ENCODE measurements at places on chromosomes 5 and 9.

DNA sequence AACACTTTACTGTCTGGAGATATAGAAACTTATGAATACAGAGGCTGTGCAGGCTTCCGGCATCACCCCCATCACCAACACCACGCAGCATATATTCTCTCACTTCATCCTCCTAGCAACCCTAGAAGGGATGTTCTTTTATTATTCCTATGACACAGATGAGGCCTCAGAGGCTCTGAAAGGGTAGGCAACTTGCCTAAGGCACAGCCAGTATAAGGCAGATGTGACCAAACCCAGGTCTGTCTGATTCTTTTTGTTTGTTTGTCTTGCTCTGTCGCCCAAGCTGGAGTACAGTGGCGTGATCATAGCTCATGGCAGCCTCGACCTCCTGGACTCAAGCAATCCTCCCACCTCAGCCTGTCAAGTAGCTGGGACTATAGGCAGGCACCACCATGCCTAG, 22.8 kb upstream of the CORO2A start:
- no peak for DNase-seq

DNA sequence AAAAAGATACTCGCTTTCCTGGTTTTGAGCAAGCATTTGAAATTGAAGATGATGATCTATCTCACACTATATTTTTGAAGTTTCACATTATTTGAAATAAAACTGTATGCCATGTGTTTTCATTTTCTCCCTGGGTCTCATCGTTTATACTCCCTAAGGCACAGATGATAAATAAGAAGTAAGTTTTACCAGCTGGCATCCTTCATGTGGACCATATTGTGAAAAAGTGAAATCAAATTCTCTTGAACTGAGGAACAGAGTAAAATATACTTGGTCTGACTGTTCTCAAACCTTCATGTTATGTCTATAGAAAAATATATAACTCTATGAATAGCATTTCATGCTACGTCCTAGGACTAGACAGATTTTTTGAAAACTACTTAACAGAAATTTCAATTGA, 1600.9 kb upstream of the C9orf72 start:
- no peak for DNase-seq

DNA sequence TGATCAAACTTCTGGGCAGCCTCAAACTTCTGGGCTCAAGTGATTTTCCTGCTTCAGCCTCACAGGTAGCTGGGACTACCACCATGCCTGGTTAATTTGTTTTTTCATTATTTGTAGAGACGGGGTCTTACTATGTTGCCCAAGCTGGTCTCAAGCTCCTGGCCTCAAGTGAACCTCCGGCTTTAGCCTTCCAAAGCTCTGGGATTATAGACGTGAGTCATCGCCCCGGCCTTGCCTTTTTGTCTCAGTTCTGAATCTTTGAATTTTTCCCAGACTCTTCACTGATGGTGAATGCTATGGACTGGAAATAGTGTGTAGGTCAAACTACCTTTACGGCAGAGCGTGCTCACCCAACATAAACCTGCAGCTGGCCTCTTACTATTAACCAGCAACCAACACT, 32.3 kb upstream of the EGFLAM start:
- DNase-seq: no peak

DNA sequence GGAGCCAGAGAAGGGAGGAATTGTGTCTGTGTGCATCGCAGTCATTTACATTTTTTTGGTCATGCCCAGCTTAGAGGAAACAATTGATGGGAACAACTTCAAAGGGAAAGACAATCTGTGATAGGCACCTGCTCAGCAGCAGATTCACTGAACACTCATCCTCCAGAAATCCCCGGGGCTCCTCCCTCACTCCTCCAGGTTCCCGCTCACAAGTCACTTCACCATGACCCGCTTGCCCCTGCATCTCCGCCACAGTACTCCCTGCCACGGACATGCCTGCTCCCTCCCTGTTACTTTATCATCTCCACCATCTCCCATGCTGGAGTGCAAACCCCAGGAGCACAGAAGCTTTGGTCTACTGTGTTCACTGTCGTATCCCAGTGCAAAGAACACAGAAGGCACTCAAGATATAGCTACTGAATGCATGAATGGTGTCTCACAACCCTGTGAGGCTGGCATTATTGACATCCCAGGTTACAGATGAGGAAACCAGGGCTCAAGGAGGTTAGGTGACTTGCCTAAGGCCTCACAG, 16.2 kb downstream of the LHX6 start:
- DNase-seq: no peak

DNA sequence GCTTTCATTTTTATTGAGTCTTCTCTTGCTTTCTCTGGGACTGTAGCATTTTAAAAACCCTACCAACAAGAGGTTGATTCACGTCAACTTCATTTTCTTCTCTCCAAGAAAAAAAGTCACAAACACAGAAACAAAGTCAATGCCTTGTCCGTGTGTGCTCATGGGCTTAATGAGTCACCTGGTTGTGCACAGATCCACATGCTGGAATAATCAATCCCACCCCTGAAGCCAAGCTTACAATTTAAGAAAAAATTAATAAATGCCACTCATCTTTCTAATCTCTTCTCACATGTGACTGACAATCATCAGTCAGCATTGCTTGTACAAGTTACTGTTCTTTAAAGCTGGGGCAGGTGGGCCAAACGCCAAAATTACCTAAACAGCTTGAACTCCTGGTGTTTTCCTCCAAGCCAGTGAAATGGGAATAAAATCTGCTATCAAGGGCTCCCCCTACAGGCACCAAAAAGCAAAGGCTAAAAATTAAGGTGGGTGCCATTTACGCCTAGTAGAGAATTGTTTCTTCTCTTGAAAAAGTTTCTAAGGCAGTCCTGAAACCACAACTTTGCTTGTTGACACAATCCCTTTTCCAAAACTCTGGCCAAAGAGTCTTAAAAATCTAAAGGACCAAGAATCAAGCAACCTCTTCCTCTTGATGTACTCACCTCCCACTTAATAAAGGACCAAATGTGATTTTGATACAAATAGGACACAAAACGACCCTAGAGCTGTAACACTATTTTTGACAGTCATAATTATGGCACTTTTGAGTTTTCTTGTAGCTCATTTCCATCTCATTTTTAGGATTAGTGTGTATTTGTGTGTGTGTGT, 21.3 kb downstream of the TRMO start:
- DNase-seq: no peak

GRCh38 chr9:34994900-34995669, 5.5 kb downstream of the DNAJB5 start:
- no peak for DNase-seq

GRCh38 chr9:80954521-80954920, 734.8 kb downstream of the TLE1 start:
- DNase-seq: no peak

GRCh38 chr5:177310757-177311391, 824 bp downstream of the MXD3 start:
- no peak for DNase-seq

- no peak for DNase-seq
These were observed 815.0 kb downstream of the CDH18 start for GRCh38 chr5:19172926-19173470.

DNA sequence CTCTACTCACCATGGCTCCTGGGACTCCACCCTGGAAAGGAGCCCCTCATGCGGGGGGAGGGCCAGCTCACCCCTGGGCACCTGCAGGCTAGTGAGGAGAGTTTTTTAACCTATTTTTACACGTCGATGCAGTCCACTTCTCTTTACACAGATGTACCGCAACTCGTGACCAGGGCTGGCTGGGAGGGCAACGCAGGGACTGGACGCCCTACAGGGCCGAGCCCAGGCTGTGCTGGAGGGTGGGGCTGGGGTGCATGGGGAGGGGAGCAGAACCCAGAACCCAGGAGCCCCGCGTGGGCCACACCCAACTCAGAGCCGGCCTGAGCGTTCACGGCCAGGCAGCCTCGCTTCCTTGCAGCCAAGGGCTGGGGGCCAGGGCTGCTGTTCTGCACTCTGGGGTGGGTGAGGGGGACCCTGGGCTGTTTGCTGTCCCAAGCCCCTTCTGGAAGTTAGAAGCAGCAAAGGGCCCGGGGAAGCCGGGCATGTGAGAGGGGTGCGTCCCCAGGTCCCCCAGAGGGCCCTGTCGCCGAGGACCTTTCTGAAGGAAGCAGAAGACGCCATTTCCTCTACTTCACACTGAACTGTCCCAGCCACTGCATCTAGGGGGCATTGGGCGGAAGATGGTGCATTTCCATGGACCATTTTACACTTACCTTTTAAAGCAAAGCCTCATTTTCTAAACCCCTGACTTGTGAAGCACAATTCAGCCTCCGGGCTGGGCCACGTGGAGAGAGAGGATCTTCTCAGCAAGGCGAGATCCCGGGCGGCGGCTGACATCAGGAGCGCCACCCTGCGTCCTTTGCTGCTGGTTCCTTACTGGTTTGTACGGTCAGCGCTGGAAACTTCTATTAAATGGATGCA, 90.5 kb downstream of the KCNT1 start:
- no peak for DNase-seq

DNA sequence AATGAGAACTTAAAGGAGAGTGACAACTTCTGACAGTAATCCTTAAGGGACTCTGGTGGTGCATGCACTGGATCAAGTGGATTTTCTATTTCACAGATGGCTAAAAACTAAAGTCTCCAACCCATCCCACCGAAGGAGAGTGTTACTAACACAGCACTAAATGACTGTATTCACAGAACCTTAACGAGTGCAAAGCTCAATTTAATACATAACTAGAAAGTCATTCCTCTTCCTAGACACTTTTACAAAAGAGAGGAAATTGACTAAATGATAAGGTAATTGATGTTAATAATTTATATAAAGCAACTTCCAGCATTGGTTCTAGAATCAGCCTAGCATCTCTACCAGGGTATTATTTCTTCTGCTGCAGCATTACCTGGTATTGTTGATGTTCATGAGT, 189.8 kb downstream of the ADAMTS12 start:
- no peak for DNase-seq

GRCh38 chr5:172453986-172454357, 353 bp downstream of the SH3PXD2B start:
- no peak for DNase-seq

- DNase-seq: peak; percentile 65
These were observed 79.9 kb downstream of the FNBP1 start for GRCh38 chr9:129962889-129963703.

DNA sequence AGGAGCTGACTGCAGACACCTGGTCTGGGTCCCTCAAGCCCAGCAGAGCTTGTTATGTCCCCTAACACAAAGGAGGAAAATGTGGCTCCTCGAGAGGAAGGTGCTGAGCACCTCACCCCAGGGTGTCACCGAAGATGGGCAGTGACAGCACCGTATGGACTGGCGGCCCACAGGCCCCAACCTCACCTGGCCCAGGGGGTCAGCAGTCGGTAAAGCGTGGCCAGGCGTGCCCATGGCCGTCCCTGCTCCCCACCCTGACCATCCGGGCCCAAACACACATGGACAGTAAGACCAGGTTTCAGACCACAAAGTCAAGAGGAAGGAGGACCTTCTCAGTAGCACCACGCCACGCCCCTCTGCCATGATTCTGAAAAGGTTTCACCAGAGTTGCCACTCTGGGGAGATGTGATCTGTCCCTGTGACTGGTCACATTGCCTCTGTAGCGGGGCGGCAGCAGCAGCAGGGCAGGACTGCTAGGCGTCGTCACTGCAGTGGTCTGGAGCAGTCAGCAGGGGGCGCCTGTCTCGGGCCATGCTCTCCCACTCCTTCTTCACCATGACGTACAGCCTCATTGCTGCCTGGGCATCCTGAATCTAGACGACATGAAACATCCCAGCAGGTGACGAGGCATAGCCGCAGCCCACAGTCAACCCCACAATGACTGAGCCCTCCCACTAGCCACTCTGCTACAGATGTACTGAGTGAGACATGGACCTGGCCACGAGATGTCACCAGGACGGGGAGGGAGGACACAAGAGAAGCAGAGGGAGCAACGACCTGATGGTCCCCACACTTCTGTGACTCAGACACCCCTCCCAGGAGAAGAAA, 11.1 kb downstream of the REXO4 start:
- peak; percentile 64 for DNase-seq

DNA sequence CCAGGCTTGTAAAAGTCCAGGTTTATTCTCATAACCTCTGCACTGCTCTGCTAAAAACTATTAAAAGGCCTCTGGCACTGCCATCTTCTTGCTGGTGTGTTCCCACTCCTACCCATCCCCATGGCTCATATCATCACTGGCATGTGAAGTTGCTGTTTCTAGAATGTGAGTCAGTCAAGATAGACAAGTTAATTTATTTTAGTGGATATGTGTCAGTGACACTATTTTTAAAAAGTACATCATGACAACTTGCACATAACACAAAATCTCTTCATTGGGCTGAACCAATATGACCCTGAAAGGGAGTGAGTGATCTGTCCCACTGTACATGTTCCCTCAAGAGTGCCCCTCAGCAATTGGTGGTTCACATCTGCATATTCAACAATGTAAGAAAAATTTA, 299.7 kb downstream of the NFIB start:
- no peak for DNase-seq

GRCh38 chr9:110846215-110846614, 177.6 kb downstream of the MUSK start:
- no peak for DNase-seq

- no peak for DNase-seq
These were observed 92.3 kb downstream of the STRBP start for GRCh38 chr9:123175854-123176629.

DNA sequence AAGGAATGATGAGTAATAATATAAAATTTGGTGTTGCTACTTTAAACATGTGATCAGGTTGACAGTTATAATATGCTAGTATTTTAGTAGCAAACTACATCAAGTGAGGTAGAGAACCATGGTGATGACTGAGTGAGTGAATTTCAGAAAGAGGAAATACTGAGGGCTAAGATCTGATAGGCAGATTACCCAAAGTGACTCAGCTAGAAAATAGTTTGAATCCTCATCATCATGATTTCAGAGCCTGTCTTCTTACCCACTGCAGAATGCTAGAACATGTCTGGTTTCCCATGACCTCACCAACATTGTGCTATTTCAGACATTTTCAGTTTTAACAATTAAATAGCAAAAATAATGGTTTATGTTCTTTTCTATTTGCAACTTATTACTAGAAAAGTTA, 602.1 kb downstream of the TAF11L14 start:
- DNase-seq: no peak

Data from stimulated activated naive B cell treated with anti-CD40 and anti-IgM and Interleukin-4, amounts not matched to agents 10 μg/mL and 1 μg/mL and 100 μg/mL, for 72 hours (primary cell).